ENCODE measurements at places on chromosomes 5 and 9.

GRCh38 chr5:134113902-134114875 lies at the start of gene TCF7:
Gene TCF7 (plus strand): TSS chr5:134114681. CDS start chr5:134114907, 226 bp downstream.
- DNase-seq: no peak

DNA sequence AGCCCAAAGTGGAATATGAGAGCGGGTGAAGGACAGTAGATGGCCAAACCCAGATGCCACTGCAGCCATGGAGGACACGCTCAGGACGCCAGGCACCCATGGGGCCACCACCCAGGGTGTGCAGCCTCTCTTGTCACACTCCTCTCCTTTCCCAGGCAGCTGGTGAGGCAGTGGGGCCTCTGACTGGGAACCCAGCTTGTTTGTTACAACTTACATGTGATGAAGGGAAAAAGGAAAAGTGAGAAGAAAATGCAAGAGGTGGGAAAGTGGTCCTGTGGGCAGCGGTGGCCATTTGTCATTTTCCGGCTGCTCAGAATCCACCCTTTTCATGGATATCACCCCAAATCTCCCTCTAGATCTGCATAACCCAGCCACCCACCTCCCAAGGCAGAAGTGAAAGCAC lies 62.7 kb upstream of the UNC5A start:
- DNase-seq: no peak

DNA sequence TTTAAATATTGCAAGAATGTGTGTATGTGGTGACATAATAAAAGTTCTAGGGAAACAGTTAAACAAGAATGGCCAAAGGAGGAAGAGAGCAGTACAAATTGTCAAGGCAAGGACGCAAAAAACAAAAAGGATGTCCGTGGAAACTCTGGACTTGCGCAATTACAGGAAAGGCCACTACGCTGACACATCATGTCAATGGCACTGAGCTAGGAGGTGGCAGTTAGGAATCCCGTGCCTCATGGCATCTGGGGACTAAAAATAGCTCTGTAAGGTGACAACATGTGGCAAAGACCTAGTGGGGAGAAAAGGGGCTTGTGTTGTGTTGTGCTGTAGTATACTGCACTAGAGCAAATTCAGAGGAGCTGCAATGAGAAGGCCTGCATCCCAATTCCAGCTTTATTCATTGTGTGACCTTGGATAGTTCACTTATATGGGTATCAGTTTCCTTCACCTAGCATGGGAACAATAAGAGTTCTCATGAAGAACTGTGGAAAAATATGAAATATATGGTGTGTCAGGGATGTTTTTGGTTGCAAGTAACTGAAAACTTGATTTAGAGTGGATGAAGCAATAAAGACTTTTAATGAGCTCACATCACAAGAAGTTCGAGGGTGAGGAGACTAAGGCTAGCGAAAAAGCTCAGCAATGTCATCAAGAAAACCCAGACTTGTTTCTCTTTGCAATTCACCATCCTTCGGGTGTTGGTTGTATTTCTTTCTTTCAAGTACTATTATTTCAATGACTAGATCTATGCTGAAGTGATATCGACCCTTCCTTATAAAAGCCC lies 124.1 kb upstream of the STC2 start:
- DNase-seq: no peak

DNA sequence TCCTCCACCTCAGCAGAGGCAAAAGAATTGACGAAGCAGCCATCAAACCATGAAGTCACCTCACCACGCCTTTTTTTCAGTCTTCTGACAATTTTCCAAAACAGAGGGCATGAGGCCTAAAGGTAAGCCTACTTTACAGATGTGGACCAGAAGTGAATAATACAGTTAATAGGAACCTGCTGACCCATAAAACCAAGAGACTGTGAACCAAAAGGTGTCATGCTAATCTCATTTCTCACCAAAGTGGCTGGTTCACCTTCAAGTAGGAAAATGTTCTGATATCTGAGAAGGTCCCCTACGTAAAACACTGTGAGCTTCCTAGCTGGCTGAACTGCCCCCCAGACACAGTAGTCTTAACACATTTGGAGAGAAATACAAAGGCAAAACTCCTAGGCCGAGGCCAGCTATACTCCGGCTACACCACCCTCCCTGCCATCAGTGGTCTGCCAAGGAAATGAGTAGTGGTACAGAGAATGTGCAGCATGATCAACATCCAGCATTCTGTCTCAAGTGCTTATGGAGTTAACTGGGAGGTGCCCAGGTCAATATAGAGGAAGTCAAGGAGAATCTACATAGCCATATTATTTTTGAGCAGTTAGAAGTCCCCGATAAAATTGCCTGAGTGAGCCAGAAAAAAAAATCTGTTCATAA lies 19.3 kb upstream of the F2RL2 start:
- DNase-seq: no peak

GRCh38 chr5:37495668-37496347 lies 116.7 kb downstream of the WDR70 start:
- DNase-seq: peak; percentile 58

GRCh38 chr5:75756211-75756610 lies 39.0 kb upstream of the POC5 start:
- no peak for DNase-seq

DNA sequence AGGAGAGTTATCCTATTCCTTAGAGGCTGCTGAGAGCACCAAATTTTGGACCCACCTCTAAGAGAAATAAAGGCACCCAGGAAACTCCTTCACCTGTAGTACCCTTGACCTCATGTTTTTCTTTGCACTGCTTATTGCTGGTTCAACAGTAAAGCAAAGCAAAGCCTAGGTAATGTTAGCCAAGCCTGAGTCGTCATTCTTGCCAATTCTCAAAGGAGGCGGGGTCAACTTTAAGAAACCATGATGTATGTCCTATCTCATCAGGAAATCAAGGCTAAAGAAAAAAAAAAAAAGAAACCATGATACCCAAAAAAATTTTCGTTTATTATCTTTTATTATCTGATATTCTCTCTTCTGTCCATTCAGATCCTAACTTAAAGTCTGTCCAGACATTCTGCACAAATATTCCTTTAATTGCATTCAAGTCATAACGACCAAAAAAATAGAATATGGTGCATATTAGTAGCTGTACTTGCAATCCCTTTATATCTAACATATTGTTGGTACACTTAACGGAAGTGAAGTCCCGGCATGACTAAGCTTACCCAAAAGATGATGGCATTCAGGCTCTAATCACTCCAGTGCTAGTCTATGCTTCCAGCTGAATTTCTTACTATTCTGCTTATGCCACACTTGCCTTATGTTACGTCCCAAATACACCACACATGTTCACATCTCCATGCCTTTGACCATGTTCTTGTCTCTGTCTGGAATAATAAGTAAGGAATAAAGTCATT lies 1.8 kb downstream of the AUH start:
- DNase-seq: no peak

- no peak for DNase-seq
These were observed 12.0 kb downstream of the TTC1 start for GRCh38 chr5:160020964-160021363.

- peak; percentile 10 for DNase-seq
These were observed 690.9 kb upstream of the CDH18 start for GRCh38 chr5:20678814-20679298.

GRCh38 chr9:129458663-129459546 lies 162.0 kb downstream of the C9orf50 start:
- no peak for DNase-seq

DNA sequence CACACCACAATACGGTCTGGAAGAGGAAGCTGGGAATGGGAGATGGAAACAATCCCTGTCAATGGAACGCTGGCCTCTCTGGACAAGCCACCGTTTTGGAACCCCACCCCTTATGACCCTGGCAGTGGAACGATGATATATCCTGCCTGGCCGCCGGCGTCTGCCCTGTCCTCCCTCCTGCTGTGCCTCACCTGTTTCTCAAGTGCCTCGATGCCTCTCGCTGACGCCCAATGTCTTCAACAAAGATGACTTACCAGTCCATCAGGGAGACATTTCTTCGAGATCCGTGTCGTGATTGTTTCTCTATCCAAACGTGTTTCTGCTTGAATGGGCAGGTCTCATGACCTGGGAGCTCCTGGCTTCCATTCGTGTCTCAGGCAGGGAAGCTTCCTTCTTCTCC lies 476.5 kb downstream of the SPATA31A7 start:
- no peak for DNase-seq

- DNase-seq: no peak
These were observed 542.3 kb downstream of the PDE4D start for GRCh38 chr5:59351076-59351794.

GRCh38 chr5:66960369-66961137 lies 236.0 kb downstream of the CD180 start:
- no peak for DNase-seq

GRCh38 chr5:175422058-175422457 lies 21.9 kb downstream of the DRD1 start:
- DNase-seq: no peak

- no peak for DNase-seq
These were observed 338.2 kb downstream of the BNC2 start for GRCh38 chr9:16532272-16532671.

- DNase-seq: no peak
These were observed 170.2 kb downstream of the MAPKAP1 start for GRCh38 chr9:125536776-125537175.

GRCh38 chr5:132222649-132223038 lies 5.0 kb downstream of the P4HA2 start:
- DNase-seq: no peak

- no peak for DNase-seq
These were observed 424.0 kb upstream of the CCNH start for GRCh38 chr5:87836696-87837095.

DNA sequence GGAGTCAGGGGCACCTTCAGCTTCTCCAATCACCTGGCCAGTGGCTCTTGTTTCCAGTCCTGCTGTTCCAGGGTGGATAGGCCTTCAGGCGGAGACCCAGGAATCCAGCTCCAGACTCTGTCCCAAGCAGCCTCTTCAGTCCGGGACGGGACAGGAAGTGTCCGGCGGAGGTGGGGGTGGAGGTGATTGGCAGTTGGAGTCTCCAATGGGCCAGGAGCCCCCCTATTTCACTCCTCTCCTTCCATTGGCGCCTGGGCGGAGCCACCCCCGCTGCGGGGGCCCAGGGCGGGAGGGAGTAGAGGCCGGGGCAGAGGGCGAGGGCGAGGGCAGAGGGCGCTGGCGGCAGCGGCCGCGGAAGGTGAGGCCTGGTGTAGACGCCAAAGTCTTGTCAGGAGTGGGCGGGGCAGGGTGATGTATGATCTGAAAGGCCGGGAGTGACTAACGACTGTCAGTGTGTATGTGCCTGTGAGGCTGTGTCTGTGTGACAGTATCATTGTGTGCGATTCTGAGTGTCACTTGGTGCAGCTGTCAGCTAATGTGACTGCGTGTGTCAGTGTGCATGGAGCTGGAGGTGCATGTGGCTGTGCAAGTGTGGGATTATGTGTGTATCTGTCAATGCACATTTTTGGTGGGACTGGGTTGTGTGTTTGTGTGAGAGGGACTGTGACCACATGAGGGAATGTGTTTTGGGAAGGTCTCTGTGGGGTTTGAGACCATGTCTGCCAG lies at the start of gene IL11RA:
Gene IL11RA (plus strand): TSS at position 310 of the 726 bp plus-strand sequence. CDS start 3,033 bp downstream, outside the sequence.
- peak; percentile 40 for DNase-seq

DNA sequence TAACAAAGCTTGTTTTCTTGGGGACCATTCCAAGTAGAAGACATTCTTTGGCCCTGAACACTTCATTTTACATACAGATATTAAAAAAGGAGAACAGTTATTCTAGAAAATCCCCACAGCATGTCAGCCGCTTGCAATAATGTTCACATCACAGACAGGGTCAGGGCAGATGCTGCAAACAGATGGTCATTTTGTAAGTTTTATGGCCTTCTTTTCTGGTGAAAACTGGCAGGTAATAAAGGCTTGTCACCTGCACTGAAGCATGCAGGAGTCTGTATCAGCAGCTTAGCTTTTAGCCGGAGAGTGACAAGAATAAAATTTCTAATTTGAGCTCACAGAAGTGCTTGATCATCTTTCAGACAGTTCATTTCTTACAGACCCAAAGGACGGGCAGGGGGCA lies 220.9 kb upstream of the DAP start:
- no peak for DNase-seq

GRCh38 chr5:78318337-78318736 lies 23.8 kb upstream of the AP3B1 start:
- DNase-seq: no peak

DNA sequence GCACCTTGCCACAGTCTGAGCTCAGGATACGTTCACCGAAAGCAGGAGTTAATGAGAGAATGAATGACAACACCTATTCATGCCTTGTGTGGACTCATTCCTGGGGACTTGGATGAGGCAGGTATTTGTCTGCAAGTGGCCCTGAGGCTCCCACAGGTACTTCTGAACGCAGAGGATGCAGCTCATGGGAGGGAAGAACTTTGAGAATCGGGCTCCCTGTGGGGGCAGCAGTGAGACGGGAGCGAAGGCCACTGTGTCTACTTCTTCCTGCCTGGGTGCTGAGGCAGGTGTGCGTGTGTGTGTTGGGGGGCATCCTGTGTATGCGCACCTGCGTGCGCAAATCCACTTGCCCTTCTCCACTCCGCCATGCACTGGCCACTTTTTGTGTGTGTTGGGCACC lies 42.2 kb downstream of the PTPN3 start:
- DNase-seq: no peak

DNA sequence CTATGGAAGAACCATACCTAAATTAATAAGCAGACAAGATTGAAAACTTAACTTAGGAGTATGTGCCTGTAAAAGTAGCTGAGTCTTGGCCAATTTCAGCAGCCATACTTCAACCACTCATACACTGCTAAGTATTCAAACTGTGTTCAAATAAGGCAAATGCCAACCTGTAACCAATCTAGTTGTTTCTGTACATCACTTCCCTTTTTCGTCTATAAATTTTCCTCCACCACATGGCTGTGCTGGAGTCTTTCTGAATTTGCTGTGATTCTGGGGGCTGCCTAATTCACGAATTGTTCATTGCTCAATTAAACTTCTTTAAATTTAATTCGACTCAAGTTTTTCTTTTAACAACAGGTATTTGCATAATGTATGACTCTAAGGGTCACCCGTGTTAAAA lies 184.4 kb downstream of the PLK2 start:
- DNase-seq: no peak

- DNase-seq: no peak
These were observed 515.7 kb upstream of the TLE4 start for GRCh38 chr9:79056041-79056440.

DNA sequence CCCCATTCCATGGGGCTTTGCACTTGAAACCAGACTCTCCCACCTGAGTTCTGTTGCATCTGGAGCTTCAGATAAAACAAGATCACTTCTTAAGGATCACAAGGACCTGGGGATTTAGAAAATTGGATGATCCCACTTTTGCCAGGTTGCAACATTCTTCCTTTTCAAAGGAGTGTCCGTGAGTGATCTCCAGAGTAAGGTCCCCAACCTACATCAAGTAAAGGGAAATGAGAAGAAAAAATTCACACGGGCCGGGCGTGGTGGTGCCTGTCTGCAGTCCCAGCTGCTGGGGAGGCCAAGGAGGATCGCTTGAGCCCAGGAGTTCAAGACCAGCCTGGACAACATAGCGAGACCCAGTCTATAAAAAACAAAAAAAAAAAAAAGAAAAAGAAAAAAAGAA lies 41.2 kb upstream of the COL5A1 start:
- DNase-seq: no peak

- no peak for DNase-seq
These were observed 12.8 kb downstream of the TRAF1 start for GRCh38 chr9:120913647-120914264.

DNA sequence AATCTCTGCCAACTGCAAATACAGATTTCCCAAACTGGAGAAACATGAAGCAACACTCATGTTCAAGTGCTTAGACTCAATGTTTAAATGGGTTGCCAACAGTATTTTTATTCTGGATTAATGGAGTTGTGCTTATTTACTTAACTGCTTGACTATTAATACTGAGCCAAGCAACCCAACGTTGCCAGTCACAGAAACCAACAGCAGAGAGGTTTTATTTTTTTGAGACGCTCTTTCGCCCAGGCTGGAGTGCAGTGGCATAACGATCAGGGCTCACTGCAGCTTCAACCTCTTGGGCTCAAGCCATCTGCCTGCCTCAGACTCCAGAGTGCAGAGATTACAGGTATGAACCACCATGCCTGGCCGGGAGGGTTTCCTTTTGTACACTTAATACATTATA lies 8.5 kb upstream of the TMEM268 start:
- no peak for DNase-seq
